ENCODE measurements at places on chromosomes 13 and 19.

DNA sequence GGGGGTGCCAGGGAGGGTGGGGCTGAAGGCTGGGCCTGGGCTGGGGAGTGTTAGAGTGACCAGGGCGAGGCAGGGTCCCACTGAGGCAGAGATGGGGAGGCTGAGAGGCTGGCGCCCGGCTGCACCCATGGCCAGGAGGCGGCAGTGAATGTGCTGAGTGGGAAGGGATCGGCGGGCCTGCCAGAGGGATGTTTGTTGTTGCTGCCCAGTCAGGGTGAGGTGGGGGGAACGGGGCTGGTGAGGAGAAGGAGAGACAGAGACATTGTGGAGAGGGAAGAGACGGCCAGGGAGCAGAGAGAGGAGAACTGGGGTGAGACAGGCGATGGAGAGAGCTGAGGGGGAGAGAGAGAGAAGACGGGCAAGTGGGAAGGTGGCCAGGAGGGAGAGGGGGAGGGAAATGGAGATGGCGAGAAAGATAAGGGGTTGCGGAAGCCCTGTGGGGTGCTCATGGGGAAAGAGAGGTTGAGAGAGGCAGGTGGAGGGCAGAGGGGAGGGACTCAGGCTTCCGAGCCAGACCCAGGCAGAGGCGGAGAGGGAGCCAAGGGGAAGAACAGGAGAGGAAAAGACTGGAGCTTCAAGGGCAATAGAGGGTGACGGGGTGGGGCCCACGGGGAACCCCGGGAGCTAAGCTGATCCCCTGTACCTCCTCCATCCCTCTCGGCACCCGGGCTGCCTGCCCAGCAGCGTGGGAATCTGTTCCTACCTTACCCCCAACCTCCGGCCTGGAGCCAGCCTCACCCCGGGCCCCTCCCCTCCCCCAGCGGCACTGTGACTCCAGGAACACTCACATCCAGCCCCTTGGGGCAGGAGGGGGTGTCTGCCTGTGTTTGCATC lies 690 bp upstream of the B3GNT8 start:
- peak; percentile 47 for DNase-seq

DNA sequence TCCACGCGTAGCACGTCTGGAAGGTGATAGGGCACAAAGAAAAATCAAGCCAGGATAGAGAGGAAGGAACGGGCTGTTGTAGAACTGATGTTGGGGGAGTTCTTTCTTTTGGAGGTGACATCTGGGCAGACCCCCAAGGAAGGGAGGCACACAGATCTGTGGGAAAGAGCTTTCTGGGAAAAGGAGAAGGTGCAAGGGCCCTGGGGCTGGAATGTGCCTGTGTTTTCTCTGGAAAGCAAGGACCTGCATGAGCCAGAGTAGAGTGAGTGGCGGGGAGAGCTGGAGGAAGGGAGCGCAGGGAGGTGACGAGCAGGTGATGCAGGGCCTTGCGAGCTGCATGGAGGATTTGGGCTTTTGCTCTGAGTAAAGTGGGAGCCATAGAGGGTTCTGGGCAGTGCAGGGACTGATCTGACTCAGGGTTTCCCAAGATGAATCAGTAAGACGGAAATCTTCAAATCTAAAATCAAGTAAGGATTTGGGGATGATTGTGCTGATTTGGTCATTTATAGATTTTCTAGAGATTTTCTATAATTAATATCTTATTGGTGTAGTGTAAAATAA lies 30.8 kb downstream of the SMARCA4 start:
- no peak for DNase-seq

DNA sequence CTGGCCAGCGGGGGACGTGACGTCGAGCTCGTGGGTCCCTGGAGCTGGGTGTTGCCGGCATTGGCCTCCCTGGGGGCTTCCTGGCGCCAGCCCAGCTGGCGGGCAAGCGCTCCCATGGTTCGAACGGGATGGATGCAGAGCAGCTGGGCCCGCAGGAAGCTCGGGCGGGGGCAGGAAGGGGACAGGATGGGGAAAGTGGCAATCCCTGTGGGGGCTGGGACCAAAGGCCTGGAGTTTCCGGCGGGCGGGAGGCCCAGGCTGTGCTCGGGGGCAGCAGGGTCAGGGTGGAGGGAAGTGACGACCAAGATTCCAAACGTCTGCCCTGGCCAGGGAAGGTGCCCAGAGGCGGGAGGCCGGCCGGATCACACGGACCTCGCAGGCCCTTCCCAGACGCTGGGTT lies 19.3 kb downstream of the PALM start:
- DNase-seq = peak; percentile 76

GRCh38 chr19:53977429-53977990 lies 13.9 kb upstream of the CACNG6 start:
- peak; percentile 77 for DNase-seq

- DNase-seq = peak; percentile 48
Observed at GRCh38 chr19:6610934-6611852, 20.2 kb upstream of the CD70 start.

- no peak for DNase-seq
Observed at GRCh38 chr19:20513189-20513904, 52.2 kb downstream of the ZNF737 start.

DNA sequence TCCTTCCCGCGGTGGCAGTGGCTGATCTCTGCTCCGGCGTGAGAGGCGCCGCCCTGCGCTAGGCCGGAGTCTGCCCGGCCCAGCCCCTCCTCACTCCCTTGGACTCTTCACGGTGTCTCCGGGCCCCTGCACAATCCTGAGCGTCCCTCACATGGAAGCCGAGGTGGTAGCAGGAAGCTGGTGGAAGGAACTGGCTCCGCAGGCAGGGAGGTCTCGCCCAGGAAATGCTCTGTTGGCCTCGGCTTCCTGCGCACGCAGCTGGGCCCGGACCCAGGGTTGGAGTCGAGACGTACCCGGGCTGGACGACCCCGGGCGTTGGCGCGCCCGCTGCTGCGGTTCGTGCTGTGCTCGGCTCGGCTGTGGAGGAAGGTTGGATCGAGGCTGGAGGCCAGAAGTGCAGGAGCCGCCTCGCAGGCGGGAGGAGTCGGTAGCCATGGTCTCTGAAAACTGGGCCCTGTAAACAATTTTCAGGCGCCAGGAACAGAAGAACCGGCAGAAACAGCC lies 46.3 kb downstream of the ZNF724 start:
- no peak for DNase-seq

DNA sequence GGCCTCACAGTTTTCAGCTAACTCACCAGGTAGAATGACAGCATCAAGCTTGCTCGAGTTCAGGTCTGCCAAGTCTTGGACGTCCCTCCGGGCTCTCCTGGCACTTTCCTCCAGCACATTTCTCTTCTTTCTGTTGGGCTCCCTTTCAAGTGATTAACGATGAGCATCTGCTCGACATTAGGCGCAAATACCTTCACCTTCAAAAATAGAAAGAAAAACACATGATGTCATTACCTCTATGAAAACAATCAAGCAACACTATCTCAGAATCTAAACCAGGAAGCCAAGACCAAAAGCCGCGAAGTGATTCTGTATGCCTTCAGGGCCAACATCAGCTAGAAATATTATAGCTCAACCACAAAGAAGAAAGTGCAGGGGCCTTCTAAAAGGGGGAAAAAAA lies 15.4 kb upstream of the CLN5 start:
- peak; percentile 18 for DNase-seq

DNA sequence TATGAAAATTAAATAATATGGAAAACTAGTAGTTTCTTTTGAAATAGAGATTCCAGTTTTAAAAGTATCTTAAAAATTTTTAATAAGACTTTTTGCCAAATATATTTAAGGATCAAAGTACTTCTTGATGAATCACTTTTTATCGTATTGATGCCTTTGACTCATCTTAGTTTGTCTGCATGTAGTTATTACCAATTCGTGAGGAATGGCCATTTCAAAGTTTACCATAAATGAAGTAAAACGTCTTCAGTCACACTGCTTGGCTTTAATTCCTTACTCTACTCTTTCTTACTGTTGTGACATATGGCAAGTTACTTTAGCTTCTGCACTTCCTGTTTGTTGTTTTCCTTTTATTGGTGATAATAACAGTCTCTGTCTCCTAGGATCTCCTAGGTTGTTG lies 38.3 kb downstream of the NDFIP2 start:
- no peak for DNase-seq

DNA sequence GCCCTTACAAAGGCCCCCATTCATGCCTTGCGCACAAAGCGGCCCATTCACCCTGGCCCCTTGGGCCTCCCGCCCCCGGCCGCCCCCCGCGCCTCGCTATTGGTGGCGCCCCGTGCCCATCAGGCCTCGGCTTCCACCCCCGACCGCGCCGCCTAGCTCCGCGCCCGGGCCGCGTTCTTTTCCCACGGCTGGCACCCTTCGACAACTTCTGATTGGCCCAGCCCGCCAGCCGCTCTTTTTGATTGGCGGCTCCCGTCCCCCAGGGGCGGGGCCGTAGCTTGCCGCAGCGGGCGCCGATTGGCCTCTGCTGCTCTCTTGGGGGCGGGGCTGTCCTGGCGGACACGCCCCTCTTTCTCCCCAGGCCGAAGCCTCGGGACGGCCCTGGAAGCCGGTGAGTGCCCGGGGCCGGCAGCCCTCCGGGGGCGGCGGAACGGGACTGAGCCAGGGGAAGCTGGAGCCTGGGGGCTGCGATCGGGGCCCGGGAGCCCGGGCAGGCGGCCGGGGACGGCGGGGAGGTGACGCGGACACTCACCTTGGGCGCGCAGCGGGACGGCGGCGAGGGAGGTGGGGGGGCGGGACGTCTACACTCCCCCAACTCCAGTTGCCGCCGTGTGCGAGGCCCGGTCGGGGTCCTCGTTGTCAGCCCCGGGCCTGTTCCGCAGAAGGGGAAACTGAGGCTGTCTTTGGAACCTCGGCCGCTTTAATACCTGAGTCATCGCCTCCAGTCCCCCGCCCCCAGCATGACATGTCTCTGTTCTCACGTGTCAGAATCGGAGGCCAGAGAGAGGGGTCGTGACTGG lies at the start of gene MYH14:
Gene MYH14, plus strand, starts transcription at position 342 of the 800 bp plus-strand sequence. CDS start 6,744 bp downstream, outside the sequence.
- peak; percentile 10 for DNase-seq

DNA sequence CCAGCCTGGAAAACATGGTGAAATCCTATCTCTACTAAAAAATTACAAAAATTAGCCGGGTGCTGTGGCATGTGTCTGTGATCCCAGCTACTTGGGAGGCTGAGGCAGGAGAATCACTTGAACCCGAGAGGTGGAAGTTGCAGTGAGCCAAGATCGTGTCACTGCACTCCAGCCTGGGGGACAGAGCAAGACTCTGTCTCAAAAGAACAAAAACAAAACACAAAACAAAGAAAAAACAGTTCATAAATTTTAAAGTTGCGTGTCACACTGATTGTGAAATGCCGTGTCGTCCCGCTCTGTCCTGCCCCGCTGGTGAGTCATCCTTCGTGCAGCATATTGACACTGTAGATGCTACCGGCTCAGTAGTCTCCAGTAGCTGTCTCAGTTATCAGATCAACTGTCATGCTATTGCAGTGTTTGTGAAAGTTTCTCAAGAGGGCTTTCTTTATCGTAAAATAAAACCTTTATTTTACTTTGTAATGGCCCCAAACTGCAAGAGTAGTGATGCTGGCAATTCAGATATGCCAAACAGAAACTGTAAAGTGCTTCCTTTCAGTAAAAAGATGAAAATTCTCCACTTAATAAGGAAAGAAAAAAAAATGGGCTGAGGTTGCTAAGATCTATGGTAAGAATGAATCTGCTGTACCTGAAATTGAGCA lies 36.4 kb upstream of the IGFL1 start:
- DNase-seq = peak; percentile 65

DNA sequence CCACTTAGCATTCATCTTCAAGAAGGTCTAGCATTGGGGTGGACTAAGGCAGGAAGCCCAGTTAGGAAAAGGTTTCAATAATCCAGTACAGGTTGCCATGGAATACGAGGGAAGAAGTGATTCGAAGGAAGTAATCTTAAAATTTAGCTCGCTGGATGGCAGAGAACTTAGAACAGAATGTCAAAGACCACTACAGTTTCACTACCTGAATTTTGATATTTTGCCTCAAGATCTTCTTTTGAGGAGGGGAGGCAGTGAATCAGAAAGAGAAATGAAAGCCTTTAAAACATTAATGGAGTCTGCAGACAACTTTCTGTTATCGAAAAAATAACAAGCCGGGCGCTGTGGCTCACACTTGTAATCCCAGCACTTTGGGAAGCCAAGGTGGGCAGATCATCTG lies 7.0 kb upstream of the RAB8A start:
- DNase-seq = no peak

- DNase-seq = no peak
Observed at GRCh38 chr13:97422118-97423054, 11.6 kb upstream of the RAP2A start.

GRCh38 chr13:94656766-94657165 lies 55.1 kb downstream of the GPR180 start:
- DNase-seq = peak; percentile 93

DNA sequence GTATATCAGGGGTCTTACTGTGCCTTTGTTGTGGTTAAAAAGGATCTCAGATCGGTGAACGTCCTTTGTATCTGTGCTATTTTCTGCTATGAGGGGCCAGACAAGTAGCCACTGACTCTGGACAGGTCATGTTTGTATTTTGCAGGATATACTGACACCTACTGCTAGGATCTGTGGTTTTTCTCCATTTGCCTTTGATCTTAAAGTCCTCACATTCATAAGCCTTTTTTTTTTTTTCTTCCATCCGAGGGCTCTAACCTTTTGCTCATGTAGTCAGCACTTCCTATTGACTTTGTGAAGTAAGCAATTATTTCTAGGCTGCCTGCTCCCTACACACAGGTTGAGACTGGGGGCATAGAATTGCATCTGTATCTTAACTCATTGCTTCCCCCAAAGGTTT lies 106.2 kb downstream of the SLITRK5 start:
- no peak for DNase-seq

- DNase-seq = no peak
Observed at GRCh38 chr13:43816401-43816889, 29.7 kb upstream of the ENOX1 start.

- no peak for DNase-seq
Observed at GRCh38 chr19:21704320-21704719, 63.1 kb downstream of the ZNF100 start.

DNA sequence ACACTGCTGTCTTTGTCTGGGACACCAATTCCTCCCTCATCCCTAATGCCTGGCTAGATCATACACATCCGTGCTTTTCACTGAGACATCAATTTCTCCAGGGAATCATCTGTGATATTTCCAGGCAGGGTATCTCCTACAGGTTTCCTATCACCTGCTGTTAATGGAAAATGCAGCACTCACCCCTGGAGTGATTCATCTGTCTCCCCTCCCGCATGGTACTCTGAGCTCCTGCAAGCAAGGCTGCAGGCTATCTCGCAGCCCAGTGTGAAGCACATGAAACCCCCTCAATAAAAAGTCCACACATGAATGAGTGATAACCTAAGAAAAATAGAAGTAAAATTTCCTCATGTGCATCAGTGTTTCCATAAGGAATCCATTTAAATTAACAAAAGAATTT lies 38.5 kb downstream of the SERTM1 start:
- DNase-seq = no peak

GRCh38 chr13:61247149-61247936 lies 168.3 kb downstream of the PCDH20 start:
- no peak for DNase-seq
